ENCODE measurements at places on chromosomes 1 and 21.

- DNase-seq, result no peak
Observed at GRCh38 chr1:47608296-47608875, 170.5 kb downstream of the FOXD2 start.

DNA sequence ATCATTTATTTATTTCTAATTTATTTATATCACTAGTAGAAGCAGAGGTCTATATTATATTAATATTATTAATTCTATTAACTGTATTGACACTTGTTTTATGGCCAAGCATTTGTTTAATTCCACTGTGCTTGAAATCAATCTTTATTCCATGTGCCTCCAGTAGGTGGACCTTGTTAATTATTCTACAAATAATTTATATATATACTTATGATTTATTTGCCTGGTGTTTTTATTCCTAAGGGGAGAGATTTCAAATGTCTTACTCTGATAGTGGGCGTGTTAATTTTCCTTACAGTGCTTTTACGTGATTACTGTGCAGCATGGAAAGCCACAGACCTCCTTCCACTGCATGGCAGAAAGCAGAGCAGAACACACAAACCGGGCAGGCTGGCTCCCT lies 17.5 kb upstream of the OR6N2 start:
- no peak for DNase-seq

- DNase-seq, result no peak
Observed at GRCh38 chr1:61224609-61225008, 142.2 kb downstream of the NFIA start.

GRCh38 chr21:45589686-45590245 lies 47.5 kb upstream of the SLC19A1 start:
- no peak for DNase-seq

GRCh38 chr1:10539411-10540043 lies 64.8 kb downstream of the PEX14 start:
- no peak for DNase-seq

DNA sequence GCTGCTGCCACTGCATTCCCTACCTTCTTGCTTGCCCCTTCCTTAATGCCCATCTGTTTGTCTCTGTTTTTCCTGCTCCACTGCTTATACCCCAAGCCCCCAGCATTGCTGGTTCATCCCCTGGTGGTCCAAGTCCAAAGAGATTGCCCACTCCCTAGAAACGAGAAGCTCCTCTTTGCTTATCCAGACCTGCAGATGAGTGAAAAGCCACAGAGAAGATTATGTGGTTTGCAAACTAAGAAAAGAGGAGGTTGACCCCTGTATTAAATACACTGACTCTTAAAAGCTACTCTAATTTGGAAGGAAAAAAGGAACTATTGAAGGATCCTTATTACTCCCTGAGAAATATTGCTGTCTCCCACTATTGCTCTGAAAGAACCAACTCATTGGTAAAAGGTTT lies 146.8 kb upstream of the RAB4A start:
- no peak for DNase-seq

- no peak for DNase-seq
Observed at GRCh38 chr1:100942304-100943046, 46.6 kb downstream of the SLC30A7 start.

GRCh38 chr1:1597275-1597930 lies 2.5 kb downstream of the FNDC10 start:
- DNase-seq, result no peak

DNA sequence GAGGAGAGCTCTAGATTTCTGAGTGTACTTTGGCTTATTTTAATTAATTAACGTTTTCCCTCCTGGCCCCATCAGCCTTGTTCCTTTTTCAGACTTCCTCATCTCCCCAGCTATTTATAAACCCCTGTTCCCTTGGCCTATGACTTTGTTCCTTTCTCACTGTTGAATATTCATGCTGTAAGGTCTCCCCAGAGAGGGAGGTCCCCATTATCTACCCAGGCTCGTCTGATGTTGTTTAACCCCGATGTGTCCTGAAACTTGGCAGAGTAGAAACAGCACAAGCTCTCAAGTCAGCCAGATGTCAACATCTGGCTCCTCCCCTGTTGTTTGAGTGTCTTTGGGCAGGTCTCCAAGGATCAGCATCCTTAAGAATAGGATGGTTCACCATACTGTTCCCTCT lies 153.6 kb downstream of the HIVEP3 start:
- no peak for DNase-seq
